ENCODE measurements at places on chromosomes 12 and 14.

- DNase-seq, result peak; percentile 29
Observed at GRCh38 chr14:89702073-89702875, 252.3 kb downstream of the EFCAB11 start.

- no peak for DNase-seq
Observed at GRCh38 chr14:72738161-72738611, 155.7 kb downstream of the DPF3 start.

GRCh38 chr14:61476754-61477410 is 155.5 kb downstream of the PRKCH start:
- DNase-seq, result peak; percentile 98

- peak; percentile 21 for DNase-seq
Observed at GRCh38 chr14:101235335-101236103, 325.8 kb upstream of the DIO3 start.

DNA sequence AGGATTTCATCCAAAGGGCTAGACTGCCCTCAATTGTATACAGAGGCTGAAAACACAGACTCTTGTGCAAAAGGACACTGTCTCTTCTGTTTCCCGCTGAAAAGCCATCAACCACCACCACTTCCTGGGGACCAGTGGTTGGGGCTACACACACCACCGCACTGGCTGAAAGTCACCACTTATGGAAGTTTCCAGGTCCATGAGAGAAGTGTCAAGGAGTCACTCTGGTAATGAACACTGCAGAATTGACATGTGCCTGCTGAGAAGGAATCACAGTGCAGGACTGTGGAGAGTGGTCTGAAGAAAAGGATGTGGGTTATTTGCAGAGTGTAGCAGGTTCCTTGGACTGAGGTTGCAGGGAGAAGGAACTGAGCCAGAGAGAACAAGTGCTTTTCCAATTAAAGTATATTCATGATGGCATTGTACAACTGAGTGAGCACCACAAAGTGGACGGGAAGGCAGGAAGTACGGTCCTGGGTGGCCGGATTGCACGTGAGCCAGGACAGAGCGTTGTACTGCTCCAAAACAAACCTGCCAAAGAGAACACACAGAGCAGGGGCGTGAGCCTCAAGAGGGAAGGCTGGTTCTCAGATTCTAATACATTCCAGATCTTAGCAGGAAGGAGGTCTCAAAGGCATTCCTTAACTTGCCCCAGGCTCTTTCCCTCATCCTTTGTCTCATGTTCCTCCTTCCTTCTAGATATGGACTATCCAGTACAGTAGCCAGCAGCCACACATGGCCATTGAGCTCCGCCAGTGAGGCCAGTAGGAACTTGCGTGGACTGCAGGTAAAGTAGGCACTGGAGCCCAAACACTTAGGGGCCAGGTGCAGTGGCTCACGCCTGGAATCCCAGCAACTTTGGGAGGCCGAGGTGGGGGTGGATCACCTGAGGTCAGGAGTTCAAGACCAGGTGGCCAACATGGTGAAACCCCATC is 316.4 kb downstream of the MED13L start:
- DNase-seq, result no peak

DNA sequence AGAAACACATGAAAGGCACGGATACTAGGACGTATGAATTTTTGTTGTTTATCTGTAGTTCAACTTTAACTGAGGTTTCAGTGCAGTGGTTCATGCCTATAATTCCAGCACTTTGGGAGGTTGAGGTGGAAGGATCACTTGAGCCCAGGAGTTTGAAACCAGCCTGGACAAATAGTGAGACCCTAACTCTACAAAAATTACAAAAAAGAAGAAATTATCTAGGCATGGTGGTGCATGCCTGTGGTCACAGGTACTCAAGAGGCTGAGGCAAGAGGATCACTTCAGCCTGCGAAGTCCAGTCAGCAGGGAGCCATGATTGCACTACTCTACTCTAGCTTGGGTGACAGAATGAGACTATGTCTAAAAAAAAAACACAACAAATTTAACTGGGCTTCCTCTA is 8.0 kb downstream of the KRT6B start:
- no peak for DNase-seq

- DNase-seq, result no peak
Observed at GRCh38 chr12:55925870-55926737, 1.6 kb downstream of the PYM1 start.

DNA sequence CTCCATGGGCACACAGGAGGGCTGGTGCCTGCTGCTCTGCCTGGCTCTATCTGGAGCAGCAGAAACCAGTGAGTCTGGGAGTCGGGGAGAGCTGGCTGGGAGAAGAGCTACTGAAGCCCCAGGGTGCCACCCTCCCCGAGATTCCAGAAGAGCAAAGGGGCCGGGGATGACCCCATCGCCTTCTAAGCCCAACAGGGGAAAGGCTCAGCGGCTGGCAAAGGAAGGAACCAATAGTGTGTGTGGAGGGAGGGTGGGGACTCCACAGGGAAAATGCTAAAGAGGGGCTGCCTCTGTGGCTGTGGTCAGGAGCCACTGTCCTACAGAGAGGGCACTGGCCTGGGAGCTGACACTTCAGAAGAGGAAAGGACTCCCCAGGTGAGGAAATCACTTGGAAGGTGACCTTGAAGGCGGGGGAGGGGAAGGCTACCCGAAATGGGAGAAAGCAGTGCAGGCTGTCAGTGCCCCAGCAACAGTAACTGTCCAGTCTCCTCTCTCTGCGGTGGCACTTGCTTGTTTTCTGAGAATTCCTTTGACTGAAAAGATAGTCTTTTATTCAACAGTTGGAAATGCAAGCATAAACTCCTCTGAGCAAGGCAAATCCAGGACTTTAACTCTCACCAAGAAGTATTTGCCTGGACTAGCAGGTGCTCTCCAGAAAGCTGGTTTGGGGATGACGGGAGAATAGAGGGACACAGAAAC is 552 bp downstream of the TAPBPL start:
- no peak for DNase-seq

DNA sequence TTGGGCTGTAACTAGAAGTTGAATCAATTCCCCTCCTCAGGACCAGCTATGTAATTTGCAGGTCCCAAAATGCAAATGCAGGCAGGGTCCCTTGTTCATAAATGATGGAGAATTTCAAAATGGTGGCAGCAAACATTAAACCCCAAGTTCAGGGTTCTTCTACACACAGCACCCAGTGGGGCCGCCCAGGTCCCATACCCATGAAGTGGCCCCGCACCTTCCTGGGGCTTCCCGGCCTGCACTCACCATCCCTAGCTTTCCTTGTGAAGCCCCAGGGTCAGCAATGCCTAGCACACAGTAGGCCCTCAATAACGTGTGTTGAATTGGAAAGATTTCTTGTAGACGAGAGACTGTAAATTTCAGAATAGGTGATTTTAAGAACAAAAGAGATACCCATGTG is 76.0 kb downstream of the NTF3 start:
- DNase-seq, result no peak

DNA sequence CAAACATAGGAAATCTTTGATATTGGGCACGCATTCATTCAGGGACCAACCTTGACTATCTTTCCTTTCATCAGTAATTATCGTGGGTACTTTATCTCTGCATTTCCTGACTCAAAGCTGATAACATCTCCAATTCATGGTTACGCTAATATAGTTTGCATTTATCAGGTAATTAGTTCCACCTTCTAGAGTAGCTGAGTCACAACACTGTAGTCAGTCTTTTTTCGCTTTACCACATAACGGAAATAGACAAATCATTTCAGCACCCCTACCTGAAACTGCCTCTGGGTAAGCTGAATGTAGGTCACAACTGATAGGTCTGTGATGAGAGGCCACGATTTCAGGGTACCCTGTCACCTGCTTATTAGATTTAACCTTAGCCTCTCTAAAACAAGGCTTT is 36.7 kb upstream of the IL22 start:
- no peak for DNase-seq

All from mesenchymal stem cell (in vitro differentiated cells and primary cell).